T-helper 9 cell (primary cell): ENCODE measurements at places on chromosomes 4 and X.

DNA sequence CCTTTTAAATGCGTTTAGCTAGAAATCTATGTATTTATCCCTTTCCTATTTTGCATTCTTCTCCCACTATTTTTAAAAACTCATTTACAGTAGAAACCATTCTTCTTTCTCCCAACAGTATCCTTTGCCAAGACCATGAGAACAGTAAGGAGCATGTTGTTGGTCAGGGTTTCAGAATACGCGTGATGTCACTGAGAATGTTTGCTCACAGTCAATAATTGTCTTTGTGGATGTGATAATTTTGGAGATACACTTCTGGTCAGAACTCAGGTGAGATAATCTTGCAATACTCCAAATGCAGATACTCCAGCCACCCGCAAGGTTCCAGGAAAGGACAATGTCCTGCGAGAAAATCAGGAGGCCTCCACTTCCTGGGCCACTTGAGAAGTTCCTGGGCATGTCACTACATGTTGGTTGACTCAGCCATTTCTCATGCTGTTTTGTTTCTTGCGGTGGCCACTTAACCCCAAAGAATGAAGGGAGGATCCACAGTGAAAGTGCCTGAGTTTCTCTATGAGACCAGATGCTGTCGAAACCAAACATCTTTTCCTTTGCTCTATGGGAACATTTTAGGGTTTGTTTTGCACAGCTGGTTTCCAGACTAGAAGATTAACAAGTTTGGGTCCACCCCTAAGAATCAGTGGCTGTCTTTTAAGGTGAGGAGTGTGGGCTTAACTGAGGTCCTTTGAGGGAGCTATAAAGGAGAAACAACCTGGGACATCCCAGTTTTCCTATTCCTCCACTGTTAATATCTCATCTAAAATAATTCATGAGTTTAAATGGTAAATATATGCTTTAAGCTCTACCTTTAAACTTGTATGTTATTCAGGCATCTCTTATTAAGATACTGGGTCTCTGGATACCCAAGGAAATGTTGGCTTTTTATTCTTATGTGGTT, 116.0 kb downstream of the SOWAHB start:
- DNase-seq, result no peak

DNA sequence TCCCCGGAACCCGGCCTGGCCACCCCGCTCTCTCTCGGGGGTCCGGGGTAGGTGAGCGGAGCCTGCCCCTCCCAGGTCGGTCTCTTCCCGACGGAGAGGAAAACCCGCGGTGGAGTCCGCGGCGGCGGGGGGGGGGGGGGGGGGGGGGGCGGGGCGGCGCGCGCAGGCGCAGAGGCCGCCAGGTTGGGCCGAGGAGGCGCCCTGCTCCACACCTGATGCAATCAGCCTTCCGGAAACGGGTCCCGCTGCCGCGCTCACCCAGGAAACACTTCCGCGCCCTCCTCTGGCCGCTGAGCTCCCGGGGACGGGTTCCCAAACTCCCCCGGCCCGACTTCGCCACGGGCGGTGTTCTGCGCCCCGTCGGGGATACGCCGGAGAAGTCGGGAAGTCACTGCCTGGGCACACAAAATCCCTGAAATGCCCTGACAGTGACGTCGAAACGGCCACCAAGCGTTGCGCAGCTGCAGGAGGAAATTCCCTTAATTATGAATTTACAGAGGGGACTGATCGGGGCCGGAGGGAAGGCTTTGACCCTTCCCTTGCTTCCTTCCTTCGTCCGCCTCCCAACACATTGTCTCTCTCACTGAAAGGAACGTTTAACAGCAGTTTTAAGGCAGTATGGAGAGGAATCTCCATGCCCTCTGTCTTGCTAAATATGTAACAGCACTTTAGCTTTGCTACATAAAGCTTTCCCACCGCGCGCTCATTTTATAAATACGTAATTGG, 2.1 kb upstream of the APBB2 start:
- no peak for DNase-seq

DNA sequence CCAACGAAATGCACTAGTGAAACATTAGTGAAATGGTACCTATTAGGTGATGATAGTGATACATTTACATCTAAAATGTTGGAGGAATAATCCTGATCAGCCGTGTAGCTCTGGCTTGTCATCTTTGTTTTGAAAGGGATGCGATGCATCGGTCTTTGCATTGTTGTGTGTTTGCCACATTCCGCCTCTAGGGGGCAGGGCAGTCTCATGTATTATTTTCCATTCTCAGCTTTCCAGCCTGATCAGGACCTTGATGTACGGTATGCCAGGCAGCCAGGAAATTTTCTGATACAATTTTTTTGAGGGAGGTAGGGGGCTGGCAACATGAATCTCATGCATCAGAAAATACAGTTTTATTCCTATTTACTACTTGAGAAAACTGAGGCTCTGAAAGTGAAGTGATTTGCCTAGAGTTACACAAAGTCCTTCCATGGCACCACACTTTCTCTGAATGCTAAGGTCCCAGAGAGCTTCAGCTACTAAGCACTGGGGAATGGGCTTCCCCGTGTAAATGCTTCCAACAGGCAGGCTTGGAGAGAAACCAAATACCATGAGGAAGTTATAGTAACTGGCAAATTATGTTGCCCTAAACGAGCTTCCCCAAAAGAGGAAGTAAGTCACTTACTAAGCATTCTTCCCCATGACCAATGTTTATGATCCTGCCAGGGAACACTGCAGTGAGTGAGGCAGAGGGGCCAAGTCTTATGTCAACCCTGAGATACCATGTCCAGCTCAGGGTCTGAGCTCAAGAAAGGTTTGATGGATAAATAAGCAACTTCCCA, 31.8 kb upstream of the IQSEC2 start:
- DNase-seq, result peak; percentile 60

DNA sequence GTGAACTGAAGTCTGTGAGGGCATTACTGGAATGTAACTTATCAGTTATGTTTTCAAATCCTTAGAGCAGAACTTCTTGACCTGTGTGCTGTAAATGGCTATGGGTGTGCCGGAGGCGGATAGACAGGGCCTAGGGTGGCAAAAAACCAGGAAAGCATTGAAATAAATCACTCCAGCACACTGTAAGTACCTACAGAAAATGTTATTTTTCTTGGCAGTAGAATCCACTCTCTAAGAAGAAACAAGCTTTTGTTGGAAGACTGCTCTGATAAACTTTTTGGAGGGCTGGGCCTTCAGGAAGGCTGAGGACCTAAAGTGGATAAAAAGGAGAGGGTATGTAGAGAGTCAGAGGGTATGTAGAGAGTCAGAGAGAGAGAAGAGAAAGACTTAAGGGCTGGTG, 14.9 kb downstream of the CPE start:
- no peak for DNase-seq

DNA sequence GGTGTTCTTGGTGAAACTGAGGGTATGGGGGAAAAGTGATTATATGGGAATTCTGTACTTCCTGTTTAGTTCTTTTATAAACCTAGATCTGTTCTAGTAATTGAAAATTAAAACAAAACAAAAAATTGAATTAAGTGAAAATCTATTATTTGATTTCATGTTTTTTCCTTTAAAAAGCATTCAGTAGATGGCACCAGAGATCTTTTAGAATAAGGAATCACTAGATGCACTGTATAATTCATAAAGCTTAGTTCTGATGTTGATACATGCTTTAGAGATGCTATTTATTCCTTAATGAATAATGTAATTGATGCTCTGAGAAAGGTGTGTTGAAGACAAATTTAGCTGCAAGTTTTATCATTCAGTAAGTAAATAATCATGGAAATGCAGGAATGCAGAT, 87.3 kb downstream of the LCORL start:
- DNase-seq, result no peak

GRCh38 chr4:120155287-120155686, 88.6 kb upstream of the MAD2L1 start:
- DNase-seq, result no peak

- no peak for DNase-seq
Measured at GRCh38 chr4:140448830-140449229, 21.4 kb upstream of the CLGN start.

DNA sequence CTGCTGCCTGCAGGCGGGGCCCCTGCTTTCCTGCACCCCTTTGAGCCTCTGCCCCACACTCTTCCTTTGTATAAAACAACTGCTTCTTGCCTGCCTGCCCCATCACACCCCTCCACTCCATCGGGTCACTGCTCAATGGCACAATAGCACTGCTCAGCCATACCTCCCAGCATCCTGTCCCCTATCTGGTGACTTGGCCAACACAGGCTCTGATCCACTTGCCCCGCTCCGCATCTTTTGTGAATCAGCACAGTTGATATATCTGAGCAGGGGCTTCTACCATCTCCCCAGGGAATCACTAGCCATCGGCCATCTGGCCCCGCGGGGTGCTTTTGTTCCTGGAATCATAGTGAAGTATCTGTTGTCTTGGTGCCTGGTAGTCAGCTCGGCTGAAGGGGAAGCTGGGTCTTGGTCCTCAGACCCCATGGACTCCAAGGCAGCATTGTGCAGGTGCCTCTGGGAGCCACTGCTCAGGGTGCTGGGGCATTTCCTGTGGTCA, 45.3 kb downstream of the MAP7D3 start:
- no peak for DNase-seq

DNA sequence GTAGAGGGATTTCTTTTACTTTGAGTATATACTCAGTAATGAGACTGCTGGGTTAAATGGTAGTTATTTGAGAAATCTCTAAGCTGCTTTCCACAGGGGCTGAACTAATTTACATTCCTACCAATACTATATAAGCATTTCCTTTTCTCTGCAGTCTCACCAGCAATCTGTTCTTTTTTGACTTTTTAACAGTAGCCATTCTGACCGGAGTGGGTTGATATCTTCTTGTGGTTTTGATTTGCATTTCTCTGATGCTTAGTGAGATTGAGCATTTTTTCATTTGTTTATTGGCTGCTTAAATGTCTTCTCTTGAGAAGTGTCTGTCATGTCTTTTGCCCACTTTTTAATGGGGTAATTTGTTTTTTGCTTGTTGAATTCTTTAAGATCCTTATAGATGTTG, 43.3 kb downstream of the SPCS3 start:
- no peak for DNase-seq

GRCh38 chr4:25029479-25030276, 1.1 kb downstream of the LGI2 start:
- DNase-seq, result no peak

DNA sequence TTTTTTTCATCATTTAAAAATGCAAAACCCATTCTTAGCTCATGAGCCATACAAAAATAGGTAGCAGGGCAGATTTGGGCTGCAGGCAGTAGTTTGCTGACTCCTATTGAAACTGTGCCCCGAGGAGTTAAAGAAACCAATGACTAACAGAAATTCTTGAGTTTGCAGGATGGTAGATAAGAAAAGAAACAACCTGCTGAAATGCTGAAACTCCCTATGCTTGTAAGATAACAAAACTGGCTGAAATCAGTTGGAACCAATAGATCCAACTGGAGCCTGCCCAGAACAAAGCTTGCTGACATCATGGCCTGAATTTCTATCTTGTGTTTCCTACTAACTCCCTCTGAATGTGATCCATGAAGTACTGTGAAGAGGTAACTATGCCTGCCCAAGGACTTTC, 68.6 kb downstream of the ANOS1 start:
- no peak for DNase-seq

DNA sequence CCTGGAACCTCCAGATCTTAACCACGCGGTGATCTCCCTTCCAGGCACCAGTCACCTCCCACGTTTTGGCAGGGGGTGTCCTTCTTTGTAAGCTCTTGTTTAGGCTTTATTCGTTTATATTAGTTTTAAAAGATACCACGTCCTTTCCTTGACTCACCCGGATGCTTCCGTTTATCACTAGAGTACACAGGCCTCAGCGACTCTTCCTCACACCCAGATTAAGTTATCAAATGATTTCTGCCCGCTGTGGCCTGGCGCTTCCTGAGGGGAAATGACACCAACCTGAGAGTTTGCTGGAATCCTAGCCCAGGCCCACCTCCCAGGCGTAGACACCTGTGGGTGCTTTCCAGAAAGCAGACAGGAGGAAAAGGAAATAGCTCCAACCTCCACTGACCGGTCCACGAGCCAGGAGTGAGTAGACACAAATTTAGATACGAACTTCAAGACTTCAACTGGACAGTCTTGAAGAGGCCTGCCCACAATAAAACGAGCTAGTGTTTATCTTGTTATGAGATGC, 756 bp upstream of the ADAMTS3 start:
- DNase-seq, result no peak

DNA sequence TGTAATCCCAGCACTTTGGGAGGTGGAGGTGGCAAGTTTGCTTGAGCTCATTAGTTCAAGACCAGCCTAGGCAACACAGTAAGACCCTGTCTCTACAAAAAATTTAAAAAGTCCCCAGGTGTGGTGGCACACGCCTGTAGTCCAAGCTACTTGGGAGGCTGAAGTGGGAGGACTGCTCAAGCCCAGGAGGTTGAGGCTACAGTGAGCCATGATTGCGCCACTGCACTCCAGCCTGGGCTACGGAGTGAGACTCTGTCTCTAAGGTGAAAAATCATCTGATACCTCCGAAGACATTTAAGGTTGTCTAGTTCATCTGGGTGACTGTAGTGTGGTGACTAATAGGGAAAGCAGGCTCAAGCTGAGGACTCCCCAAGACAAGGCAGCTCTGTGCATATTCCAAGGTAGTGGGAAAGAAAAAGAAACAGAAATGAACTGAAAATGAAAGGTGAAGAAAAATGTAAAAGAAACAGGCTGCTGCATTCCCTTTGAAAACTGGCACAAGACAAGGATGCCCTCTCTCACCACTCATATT, 23.3 kb downstream of the FRYL start:
- DNase-seq, result no peak

DNA sequence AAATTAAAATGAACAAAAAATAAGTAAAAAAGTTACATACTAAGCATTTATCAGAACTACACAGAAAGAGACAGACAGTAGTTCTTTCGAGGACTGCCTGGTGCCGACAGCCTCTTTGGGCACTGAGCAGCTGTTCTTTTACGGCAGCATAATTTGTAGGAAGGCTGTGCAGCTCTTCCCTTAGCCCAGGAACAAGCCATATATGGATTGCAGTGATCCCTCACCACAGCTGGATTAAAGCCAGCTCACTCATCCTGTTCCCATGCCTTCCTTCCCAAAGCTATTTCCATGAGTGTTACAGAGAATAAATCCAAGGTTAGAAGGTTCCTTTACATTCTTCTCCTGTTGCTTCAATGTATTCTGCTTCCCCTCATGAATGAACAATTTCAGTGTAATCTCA, 71.7 kb downstream of the DDX60L start:
- no peak for DNase-seq
